Activated naive CD4-positive, alpha-beta T cell treated with anti-CD3 and anti-CD28 coated beads for 36 hours (primary cell): ENCODE measurements at places on chromosomes 4 and X.

DNA sequence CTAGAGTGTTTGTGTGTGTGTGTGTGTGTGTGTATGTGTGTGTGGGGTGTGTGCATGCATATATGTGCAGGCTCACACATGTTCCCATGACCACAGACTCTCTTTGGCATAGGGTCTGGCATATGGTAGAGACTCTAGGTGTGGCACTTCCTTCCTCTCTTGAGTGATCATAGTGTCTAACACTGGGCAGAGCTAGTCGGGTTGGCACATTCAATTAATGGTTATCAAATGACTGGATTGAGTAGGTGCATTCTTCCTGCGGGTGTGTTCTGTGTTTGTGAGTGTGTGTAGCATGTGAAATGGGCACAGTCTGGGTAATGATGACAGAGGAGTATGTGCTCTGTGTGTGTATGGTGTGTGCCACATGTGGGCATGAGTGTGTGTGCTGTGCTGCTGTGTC lies 106.5 kb downstream of the EFNB1 start:
- no peak for DNase-seq

DNA sequence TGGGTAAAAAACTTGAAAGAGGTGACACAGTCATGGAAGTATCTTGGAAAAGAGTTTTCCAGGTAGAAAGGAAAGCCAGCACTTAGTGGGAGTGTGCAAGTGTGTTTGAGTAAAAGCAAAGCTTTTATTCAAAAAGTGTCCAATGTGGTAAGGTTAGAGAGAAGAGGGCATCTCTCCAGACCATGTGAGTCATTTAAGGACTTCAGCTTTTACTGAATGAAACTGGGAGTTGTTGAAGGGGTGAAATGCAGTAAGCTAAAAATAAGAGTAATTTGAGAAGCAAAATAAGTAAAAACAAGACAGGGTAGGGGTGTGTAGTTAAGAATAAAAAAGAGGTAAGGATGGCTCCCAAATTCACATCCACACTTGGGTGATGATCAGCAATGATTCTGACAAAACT lies 238.9 kb downstream of the SLC7A11 start:
- no peak for DNase-seq

GRCh38 chr4:70754470-70754869 lies 32.7 kb downstream of the RUFY3 start:
- DNase-seq, result no peak

- no peak for DNase-seq
Observed at GRCh38 chrX:97846718-97847237, 963.1 kb downstream of the RPA4 start.

DNA sequence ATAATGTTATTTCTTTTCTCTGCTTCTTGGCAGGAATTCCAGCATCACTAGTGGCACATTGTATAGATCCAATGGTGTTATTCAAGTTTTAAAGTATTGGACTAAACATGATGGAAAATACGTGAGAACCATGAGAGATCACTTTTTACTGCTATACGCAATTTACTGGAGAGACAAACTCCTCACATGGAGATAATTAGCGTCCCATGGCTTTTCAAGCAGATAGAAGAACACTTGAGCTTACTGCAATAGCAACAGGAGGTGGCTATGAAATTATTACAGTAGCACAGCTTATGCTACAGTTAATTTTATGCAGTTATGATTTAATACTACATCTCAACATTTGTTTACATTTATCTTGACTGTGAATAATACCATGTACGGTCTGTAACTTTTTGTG lies 11.9 kb upstream of the TMEM185A start:
- DNase-seq, result no peak

DNA sequence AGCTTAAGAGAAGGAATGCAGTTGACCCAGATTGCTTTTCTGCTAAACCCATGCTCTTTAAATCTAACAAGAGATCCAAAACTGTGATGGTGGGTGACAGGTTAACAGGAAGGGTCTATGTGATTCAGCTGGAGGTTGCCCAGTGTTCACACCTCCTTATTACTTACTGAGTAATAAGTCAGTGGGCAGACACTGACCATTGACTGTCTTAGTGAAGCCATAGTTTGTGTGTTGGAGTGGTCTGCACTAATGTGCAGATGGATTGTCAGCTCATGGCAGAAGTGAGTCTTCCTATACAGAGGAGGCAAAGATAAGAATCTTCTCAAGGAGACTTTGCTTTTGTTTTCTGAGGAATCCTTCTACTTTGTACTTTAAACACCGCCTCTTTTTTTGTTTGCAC lies 15.2 kb upstream of the RUFY3 start:
- DNase-seq, result no peak

DNA sequence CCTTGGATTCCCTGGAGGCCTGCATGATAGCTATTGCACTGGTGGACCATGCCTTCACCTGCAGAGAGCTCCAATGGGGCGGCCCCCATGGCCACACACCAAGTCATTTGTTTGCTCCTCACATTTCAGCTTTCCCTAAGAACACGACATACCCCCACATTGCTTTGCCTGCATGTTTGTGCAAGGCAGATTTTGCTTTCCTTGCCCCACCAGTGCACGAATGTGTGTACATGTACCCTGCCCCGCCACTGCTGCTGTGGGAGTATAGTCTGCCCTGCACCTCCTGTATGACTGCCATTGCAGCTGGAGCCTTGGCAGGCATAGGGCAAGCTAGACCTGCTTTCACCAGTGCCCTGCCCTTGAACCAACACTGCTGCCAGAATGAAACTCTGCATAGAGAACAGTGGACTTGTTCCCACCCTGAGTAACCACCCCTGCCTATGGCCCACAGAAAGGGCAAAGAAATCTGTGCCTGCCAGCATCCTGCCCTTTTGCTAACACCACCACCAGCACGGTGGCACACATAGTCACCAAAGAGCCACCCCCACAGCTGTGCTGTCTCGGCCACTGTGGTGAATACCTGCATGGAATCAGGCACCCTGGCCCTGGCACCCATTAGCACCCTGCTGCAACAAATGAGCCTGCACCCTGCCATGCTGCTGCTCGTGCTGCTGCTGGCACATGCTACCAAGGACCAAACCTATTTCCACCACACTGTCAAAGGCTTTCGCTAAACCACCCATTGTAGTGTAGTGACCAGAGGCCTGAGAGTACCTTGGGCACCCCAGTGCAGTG lies 661.7 kb upstream of the FAM241A start:
- DNase-seq, result no peak

GRCh38 chr4:991451-992296 lies 1.5 kb downstream of the SLC26A1 start:
- no peak for DNase-seq

GRCh38 chrX:117743469-117744251 lies 372.9 kb downstream of the KLHL13 start:
- no peak for DNase-seq
